Activated naive CD4-positive, alpha-beta T cell (primary cell): ENCODE measurements at places on chromosomes 5 and 9.

- DNase-seq = no peak
Measured at GRCh38 chr5:139131921-139132432, 66.2 kb downstream of the SIL1 start.

- no peak for DNase-seq
Measured at GRCh38 chr5:96763026-96763425, 44.7 kb downstream of the ERAP1 start.

- no peak for DNase-seq
Measured at GRCh38 chr5:35152733-35153132, 77.6 kb downstream of the PRLR start.

GRCh38 chr9:35827486-35827885 lies 1.0 kb downstream of the FAM221B start:
- no peak for DNase-seq

DNA sequence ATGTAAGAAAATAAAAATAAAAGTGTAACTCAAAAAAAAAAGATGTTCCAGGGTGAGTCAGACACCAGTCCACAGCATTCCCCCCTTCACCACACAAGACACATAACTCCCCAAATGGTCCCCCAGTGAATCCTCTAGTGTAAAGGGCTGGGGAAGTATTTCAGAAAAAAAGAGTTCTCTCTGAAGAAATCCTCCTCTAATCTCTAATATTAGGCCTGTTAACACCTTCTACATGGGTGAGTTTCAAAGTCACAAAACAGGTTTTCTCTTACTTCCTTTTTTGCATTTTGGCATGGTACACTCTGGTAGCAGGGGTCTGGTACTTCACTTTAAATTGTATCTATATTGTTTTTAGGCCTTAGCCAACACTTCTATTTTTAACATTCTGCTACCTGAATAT lies 28.2 kb downstream of the RNF145 start:
- no peak for DNase-seq

- DNase-seq = no peak
Measured at GRCh38 chr9:25177858-25178257, 500.4 kb downstream of the TUSC1 start.

DNA sequence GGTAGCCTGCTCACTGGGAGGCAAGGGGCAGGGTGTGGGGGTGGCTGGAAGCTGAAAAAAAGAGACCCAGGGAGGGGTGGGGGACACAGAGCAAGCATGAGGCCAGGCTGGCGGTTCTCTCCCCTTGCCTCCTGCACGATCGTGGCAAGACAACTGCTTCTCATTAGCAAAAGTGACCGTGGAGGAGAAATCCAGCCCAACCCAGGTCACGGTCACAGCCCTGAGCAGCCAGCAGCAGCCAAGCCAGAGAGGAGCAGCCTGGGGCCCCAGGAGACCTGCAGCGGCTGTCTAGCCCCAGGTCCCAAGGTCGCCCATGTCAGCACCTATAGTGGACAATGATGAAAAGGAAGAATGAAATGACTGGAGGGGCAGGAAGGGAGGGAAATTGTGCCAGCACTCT lies 89.1 kb downstream of the NRG2 start:
- no peak for DNase-seq

DNA sequence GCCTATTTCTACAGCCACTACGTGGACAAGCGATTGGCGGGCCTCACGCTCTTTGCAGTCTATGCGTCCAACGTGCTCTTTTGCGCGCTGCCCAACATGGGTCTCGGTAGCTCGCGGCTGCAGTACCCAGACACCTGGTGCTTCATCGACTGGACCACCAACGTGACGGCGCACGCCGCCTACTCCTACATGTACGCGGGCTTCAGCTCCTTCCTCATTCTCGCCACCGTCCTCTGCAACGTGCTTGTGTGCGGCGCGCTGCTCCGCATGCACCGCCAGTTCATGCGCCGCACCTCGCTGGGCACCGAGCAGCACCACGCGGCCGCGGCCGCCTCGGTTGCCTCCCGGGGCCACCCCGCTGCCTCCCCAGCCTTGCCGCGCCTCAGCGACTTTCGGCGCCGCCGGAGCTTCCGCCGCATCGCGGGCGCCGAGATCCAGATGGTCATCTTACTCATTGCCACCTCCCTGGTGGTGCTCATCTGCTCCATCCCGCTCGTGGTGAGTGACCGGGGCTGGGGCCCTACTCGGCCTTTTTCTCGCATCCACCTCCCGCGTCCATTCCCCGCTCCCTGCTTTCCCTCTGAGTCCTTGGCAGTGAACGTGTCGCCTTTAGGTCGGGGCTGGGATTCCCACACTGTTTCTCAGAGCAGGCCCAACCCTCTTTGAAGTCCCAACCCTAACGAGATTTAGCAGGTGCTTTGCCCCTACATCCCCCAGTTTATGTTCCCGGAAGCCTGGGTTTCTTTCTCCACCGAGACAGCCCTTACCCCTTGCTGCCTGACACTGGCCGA lies 1.8 kb downstream of the PTGER4 start:
- peak; percentile 29 for DNase-seq

DNA sequence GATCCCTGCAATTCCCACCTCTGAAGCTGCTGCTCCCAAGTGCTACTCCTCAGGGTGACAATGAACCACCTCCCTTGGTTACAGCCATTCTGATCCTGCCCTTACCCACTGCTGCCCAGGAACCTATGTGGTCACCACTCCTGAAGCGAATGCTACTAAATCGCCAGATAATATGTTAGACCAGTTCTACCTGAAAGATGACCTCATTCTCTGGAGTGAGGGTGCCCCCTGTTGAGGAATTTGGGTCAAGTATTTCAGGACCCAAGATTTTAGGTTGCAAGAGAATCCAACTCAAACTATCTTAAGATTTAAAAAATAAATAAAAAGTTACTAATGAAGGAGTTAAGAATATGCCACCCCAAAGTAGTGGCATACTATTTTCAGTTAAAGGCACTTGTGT lies 5.8 kb upstream of the SNAPC3 start:
- DNase-seq = peak; percentile 7

- DNase-seq = no peak
Measured at GRCh38 chr5:123960526-123960925, 448.5 kb downstream of the CSNK1G3 start.

DNA sequence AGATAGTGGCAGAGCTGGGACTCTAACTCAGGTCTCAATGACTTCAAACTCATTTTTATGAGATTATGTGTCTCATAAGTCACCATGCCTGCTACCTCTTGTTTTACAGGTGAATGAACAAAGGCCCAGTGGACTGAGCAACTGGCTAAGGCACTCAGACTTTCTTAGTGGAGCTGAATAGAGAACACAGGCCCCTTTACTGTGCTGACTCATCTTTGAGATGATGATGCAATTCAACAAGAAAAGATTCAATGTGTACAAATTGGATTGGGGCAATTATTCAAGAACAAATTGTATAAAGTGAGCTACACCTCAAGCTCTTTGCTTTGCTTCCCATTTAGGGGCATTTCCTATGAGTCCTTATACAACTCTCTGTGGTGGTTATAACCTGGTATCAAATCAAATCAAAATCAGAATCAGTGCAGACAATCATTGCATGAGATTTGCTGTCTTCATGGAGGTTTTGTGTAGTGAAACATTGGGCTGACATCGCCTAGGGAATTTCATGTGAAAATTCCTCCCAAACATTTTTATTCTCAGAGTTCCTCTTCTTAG lies 84.3 kb upstream of the PPP2R2B start:
- DNase-seq = no peak

- no peak for DNase-seq
Measured at GRCh38 chr5:163260961-163261360, 176.4 kb upstream of the CCNG1 start.

DNA sequence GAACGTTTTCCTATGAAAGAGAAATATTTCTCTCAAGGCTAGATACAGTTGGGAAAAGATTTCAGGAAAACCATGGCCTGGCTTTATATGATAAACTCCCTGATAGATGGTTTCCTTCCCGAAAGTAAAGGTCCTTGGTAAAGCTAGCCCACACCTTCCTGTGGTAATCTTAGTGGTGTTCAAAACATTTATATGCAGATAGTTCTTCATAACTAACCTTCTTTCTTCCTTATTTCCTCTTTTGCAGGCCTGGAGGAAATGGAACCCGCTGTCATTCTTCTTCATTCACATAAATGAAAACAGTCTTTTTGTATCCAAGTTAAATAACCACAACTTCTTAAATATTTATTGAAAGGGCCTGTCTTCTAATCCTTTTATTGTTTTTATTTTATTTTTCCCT lies 474.0 kb upstream of the ACTBL2 start:
- no peak for DNase-seq

- no peak for DNase-seq
Measured at GRCh38 chr5:30390095-30390494, 803.4 kb upstream of the CDH6 start.

DNA sequence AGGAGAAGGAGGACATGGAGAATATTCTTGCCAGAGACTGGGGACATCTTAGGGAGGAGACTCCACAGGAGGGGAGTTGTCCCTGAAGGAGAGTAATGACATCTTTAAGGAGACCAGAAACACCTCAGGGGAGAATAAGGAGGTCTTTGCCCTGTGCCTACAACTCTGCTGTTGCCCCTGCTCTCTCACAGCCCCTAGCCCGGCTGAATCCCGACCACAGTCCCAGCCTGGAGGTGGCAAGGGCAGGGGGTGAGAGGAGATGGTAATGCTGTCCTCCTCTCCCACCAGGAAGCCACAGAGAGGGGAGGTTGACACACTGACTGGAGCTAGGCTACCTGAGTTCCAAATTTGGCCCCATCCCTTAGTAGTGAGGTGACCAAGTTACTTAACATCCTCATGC lies 30.2 kb upstream of the ENHO start:
- DNase-seq = no peak

DNA sequence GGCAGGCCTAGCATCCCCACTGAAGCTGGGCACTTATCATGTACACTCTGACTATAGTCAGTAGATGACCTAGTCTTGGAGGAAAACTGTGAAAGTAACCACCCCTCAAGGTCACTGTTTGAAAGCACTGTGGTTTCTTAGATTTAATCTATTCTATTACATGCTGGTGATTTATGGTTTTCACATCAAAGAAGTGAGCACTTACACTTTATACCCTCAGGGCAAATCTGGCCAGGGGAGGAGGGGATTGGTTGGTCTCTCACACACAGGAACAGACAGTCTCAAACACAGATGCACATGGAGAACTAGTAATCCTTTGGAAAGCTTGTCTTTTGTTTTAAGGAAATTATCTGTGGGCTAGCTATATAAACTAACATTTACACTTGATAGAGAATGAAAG lies 17.9 kb upstream of the SPIN1 start:
- DNase-seq = no peak

GRCh38 chr5:171307789-171308452 lies 1.1 kb upstream of the TLX3 start:
- no peak for DNase-seq

GRCh38 chr5:127567026-127567768 lies 49.8 kb downstream of the PRRC1 start:
- no peak for DNase-seq

DNA sequence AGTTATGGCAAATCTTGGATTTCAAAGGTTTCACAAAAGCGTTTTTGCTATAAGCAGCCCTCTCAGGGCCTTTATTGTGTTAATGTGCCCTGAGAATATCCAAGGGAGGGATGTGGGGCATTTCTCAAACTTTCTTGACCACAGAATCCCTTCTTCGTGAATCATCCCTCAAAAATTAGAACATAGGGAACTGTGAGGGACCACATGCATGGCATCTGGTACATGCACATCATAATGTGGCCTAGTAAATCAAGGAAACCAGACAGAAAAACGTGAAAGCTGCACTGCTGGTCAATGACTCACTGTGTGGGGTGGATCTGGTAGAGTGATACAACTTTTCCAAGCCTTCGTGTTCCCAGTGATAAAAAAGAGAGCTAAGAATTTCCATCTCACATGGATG lies 22.4 kb downstream of the DDX31 start:
- no peak for DNase-seq

- no peak for DNase-seq
Measured at GRCh38 chr9:121895818-121896544, 197.1 kb downstream of the TTLL11 start.

GRCh38 chr5:147081311-147081764 lies 153.5 kb upstream of the STK32A start:
- no peak for DNase-seq
